ENCODE measurements at places on chromosomes 6 and 20.

- DNase-seq, result no peak
Observed at GRCh38 chr6:1884313-1884712, 274.6 kb downstream of the FOXC1 start.

- no peak for DNase-seq
Observed at GRCh38 chr6:40946738-40947301, 92.2 kb downstream of the UNC5CL start.

GRCh38 chr6:134171517-134171916 lies 119.1 kb upstream of the SLC2A12 start:
- no peak for DNase-seq

DNA sequence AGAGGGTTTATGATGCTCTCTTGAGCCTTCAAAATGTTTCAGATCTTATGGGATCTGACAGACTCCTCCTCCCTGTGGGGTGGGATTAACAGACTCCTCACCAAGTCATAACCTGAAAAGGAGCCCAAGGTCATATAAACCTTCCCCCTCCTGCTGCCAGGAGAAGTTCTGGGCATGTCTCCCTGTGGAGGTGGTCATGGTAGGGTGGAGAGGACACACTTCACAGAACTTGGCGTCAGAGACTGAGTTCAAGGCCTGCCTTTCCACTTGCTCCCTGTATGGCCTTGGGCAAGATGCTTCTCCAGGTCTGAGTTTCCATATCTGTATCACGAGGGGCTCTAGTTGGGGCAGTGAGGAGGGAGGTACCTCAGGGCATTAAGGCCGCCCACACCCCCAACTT lies 32.4 kb upstream of the AAR2 start:
- DNase-seq, result no peak

- no peak for DNase-seq
Observed at GRCh38 chr6:154408891-154409500, 52.4 kb upstream of the IPCEF1 start.
